Activated CD8-positive, alpha-beta memory T cell treated with anti-CD3 and anti-CD28 coated beads for 36 hours (primary cell): ENCODE measurements at places on chromosomes 3 and 15. TPM values are rescaled to one million over a fixed set of nuclear protein-coding genes. Genes with fewer than 3 reads are reported as not detected.

Gene HCLS1
- total RNA-seq: 194 TPM

Gene KLF13
- 112 TPM for total RNA-seq

Gene IGSF10
- total RNA-seq: not detected

Gene PROK2
- 0.42 TPM for total RNA-seq

Gene SPESP1
- 0.99 TPM for total RNA-seq

Gene WDR93
- not detected for total RNA-seq

Gene PRR23C
- not detected for total RNA-seq

Gene SNTN
- not detected for total RNA-seq

Gene USP4
- 69.7 TPM for total RNA-seq

Gene ZSCAN2
- total RNA-seq: 13.1 TPM

Gene COL7A1
- 1.3 TPM for total RNA-seq

Gene RBP2
- total RNA-seq: not detected

Gene XIRP1
- 4.2 TPM for total RNA-seq

Gene ARL6
- 10.7 TPM for total RNA-seq

Gene CYFIP1
- 23.3 TPM for total RNA-seq

Gene TRPM1
- total RNA-seq: not detected

Gene DUOX1
- total RNA-seq: 0.19 TPM

Gene MME
- not detected for total RNA-seq

Gene NT5DC2
- total RNA-seq: 99.2 TPM

Gene TMEM40
- not detected for total RNA-seq

Gene C2CD4B
- total RNA-seq: not detected

Gene EIF1B
- 68.9 TPM for total RNA-seq

Gene SGO1
- 21.6 TPM for total RNA-seq

Gene HRG
- not detected for total RNA-seq

Gene ANKUB1
- total RNA-seq: not detected

Gene SLC6A1
- total RNA-seq: not detected

Gene PAQR5
- total RNA-seq: not detected

Gene CNTN6
- not detected for total RNA-seq

Gene OR5K2
- not detected for total RNA-seq

Gene LTF
- not detected for total RNA-seq
